Ammon's horn (tissue), 1 donor: ENCODE measurements at places on chromosomes 12 and 14.

GRCh38 chr12:122610207-122610606 is 83.2 kb downstream of the KNTC1 start:
- no peak for DNase-seq

DNA sequence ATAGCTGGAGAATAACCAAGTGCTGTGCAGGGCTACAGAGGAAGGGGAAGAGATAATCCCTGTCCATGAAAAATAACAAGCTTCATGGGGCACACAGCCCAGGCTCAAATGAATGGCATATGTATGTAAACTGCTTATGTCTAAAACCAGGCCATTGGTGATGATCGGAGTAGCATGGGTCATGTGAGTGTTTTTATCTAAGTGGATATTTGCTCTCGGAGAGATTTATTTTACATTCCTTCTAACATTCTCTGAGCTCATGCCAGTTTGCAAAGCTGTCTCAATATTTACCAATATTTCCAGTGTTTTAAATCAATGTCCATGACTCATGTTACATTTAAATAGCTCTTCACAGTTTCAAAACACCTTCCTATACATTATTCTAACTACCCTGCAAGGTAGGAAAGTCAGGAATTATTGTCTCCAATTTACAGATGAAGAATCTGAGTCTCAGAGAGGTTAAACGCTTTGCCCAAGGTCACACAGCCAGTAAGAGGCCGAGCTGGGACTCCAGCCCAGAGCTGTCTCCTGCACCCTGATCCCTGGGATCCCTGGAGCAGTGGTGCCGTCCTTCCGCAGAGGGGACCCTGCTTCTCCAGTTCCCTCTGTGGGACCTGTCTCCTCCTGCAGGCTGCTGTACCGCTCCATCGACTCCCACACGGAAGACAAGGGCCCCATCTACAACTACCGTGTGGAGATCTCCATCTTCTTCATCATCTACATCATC is 186.7 kb upstream of the FKBP4 start:
- no peak for DNase-seq

DNA sequence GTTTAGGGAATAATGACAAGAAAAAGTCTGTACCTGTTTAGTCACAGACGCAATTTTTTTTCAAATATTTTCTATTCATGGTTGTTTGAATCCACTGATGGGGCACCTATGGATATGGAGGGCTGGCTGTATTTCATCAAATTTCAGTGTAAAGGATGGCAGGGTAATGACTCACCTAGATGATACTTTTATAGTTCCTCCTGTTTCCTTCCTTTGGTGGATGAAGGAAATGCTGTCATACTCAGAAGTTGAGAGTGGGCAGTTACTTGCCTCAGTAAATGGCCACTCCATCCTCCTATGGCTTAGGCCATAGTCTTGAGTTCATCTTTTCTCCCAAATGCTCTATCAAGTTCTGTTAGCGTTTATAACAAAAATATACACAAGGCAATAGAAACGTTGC is 18.9 kb upstream of the C12orf71 start:
- DNase-seq: no peak

DNA sequence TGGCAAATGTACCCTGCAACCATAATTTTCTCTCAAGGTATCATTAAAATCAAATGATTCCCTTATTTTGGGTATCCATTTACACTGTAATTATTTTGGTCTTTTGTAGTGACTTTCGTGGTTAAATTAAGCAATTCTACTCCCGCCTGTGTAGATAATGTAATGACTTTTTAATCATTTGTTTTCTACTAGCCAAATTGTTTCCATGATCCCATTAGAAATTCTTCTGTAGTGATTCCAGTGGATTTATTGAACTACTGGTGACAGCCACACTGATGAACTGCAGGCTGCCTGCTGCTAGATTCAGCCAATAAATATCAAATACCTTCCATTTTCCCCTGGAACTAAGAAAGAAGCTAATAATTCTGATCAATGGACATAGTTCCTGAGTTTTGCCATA is 96.0 kb downstream of the WIF1 start:
- DNase-seq: no peak

GRCh38 chr14:54638135-54638446 is 71.2 kb downstream of the SAMD4A start:
- peak; percentile 47 for DNase-seq

DNA sequence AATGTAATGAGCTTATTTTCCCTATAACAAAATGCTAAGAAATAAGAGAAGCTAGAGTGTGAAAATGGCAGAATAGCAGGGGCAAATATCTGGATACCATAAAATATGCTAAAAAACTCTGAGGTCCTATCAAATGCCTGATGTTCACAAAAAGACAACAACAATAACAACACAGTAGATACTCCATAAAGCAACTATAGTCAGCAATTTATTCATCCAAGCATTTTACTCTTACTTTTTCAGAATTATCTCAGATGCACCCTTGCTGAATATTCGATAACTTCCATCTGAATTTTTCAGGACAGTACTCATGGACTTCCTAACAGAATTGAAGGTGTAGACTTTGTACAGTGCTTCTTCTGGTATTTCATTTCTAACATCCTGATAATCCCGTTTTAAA is 88.9 kb downstream of the ATP2B1 start:
- DNase-seq: no peak

GRCh38 chr14:54424479-54424901 is 16.7 kb downstream of the CNIH1 start:
- no peak for DNase-seq

DNA sequence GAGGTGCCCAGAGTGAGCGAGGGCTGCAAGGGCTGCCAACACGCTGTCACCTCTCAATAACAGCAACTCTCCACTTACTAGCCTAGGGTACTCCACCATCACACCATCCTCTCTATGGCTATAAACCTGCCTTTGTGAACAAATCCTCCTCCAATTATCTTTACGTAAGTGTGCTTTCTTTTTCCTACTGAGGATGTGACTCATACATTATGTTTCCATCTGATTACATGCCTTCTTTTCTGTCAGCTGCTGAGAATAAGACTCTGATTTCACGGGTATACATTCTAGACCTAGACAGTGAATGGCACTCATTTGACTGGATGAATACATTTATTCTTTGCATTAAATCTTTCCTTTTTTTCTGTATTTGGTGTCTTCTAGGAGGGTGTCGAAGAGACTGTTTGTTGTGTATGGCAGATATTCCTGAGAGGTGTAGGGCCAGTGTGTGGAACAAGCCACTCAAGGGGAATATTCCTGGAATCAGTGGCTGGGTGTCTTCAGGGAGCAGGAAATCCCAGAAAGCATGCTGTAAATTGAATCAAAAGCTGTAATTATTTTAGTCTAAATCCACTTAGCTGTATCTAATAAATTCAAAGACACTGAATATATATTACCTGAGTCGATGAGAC is 327.3 kb upstream of the TMTC1 start:
- DNase-seq: peak; percentile 11

- no peak for DNase-seq
Observed at GRCh38 chr14:95287176-95287754, 32.4 kb downstream of the CLMN start.

DNA sequence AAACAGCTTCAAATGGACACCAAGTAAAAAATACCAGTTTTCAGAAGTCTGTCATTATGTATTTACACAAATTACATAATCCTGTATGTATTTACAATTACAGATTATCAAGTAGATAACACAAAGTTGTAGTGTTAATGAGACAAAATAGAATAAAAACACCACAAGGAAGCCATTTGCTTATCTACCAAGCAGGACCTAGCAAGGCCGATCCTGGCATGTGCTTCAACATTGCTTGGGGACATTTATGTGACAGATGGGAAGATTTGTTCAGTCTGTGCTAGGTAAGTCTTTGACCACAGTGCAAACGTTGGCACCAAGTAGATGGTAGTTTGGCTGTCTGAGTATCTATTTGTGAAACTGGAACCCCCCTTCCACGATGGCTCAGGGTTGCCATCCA is 35.8 kb downstream of the BCAT1 start:
- no peak for DNase-seq
